ENCODE measurements at places on chromosomes 5 and 9. TPM values are rescaled to one million over a fixed set of nuclear protein-coding genes. Genes with fewer than 3 reads are reported as not detected.

Gene LCP2
- total RNA-seq = 291 TPM

Gene LECT2
- not detected for total RNA-seq

Gene TXNDC8
- not detected for total RNA-seq

Gene OGN
- not detected for total RNA-seq

Gene C9orf50
- not detected for total RNA-seq

Gene FBXW5
- total RNA-seq = 123 TPM

Gene CTSV
- total RNA-seq = not detected

Gene STK10
- total RNA-seq = 314 TPM

Gene NKD2
- not detected for total RNA-seq

Gene RASGEF1C
- not detected for total RNA-seq

Gene OBP2B
- total RNA-seq = not detected

Gene IL13
- total RNA-seq = not detected

Gene LSM11
- total RNA-seq = 4.4 TPM

Gene MARCOL
- total RNA-seq = not detected

Gene TOR1B
- 33.0 TPM for total RNA-seq

Gene CHSY3
- total RNA-seq = not detected

Gene RNF183
- total RNA-seq = not detected

Gene RNF20
- total RNA-seq = 64.5 TPM

Gene CARTPT
- total RNA-seq = not detected

Gene TMEM215
- total RNA-seq = not detected

Gene ZNF454
- 0.14 TPM for total RNA-seq

Gene PPP3R2
- total RNA-seq = not detected

Gene SURF6
- 28.6 TPM for total RNA-seq

Gene GFPT2
- total RNA-seq = 1.00 TPM

Gene WWC1
- 2.7 TPM for total RNA-seq

Gene PRSS3
- not detected for total RNA-seq

Gene STK32A
- total RNA-seq = not detected

Gene RNF224
- total RNA-seq = not detected

Gene SLC34A3
- not detected for total RNA-seq

Gene PHYHD1
- 2.2 TPM for total RNA-seq

Gene CTNND2
- total RNA-seq = not detected

Gene SAXO1
- total RNA-seq = 1.0 TPM
